Epithelial cell of umbilical artery (primary cell): ENCODE measurements at places on chromosomes 5 and 9. TPM values are rescaled to one million over a fixed set of nuclear protein-coding genes. Genes with fewer than 3 reads are reported as not detected.

The PDCD1LG2 gene
- total RNA-seq, result 12.0 and 20.8 TPM in 2 replicates

The SHOC1 gene
- total RNA-seq, result 0.15 TPM in 1 of 2 replicates, not detected in the other

The C9orf50 gene
- total RNA-seq, result not detected in 2 replicates

The ROPN1L gene
- 0.30 and 0.32 TPM in 2 replicates for total RNA-seq

The KIF3A gene
- 11.4 and 14.7 TPM in 2 replicates for total RNA-seq

The GFRA3 gene
- not detected in 2 replicates for total RNA-seq

The FAM153A gene
- not detected in 2 replicates for total RNA-seq

The IGFBPL1 gene
- total RNA-seq, result 0.32 TPM in 1 of 2 replicates, not detected in the other

The DPYSL3 gene
- total RNA-seq, result 166 and 174 TPM in 2 replicates

The CLPTM1L gene
- total RNA-seq, result 252 and 269 TPM in 2 replicates

The CDC20B gene
- total RNA-seq, result under 0.01 TPM in 1 of 2 replicates, not detected in the other

The STK32A gene
- not detected in 2 replicates for total RNA-seq

The SLC1A3 gene
- 0.32 and 1.2 TPM in 2 replicates for total RNA-seq

The LMX1B gene
- not detected in 2 replicates for total RNA-seq

The ANKDD1B gene
- under 0.01 TPM in 1 of 2 replicates, not detected in the other for total RNA-seq

The BAAT gene
- not detected in 2 replicates for total RNA-seq

The DRD1 gene
- total RNA-seq, result not detected in 2 replicates

The FBP2 gene
- total RNA-seq, result not detected in 2 replicates

The PCDHB11 gene
- total RNA-seq, result under 0.01 and 0.15 TPM in 2 replicates

The NUP155 gene
- total RNA-seq, result 32.2 and 54.6 TPM in 2 replicates

The LCN15 gene
- total RNA-seq, result not detected in 2 replicates

The SGCD gene
- total RNA-seq, result under 0.01 TPM in 2 replicates

The LSM11 gene
- total RNA-seq, result 9.4 and 10.2 TPM in 2 replicates

The SLC45A2 gene
- total RNA-seq, result not detected in 2 replicates

The PCDHGA1 gene
- under 0.01 and 0.32 TPM in 2 replicates for total RNA-seq

The MAN2A1 gene
- total RNA-seq, result 82.4 and 84.5 TPM in 2 replicates

The CCDC192 gene
- total RNA-seq, result not detected in 2 replicates

The GABRA6 gene
- not detected in 2 replicates for total RNA-seq

The INSL6 gene
- not detected in 2 replicates for total RNA-seq
